Stimulated activated CD8-positive, alpha-beta memory T cell treated with anti-CD3 and anti-CD28 coated beads, Interleukin-15, amount 100 ng/mL, for 1 hour (primary cell): ENCODE measurements at places on chromosomes 12 and 14.

- no peak for DNase-seq
Observed at GRCh38 chr12:72274931-72275330, 2.8 kb downstream of the TRHDE start.

- no peak for DNase-seq
Observed at GRCh38 chr14:52883658-52884057, 67.2 kb downstream of the FERMT2 start.

- DNase-seq: no peak
Observed at GRCh38 chr14:102903248-102903888, 19.1 kb upstream of the AMN start.

DNA sequence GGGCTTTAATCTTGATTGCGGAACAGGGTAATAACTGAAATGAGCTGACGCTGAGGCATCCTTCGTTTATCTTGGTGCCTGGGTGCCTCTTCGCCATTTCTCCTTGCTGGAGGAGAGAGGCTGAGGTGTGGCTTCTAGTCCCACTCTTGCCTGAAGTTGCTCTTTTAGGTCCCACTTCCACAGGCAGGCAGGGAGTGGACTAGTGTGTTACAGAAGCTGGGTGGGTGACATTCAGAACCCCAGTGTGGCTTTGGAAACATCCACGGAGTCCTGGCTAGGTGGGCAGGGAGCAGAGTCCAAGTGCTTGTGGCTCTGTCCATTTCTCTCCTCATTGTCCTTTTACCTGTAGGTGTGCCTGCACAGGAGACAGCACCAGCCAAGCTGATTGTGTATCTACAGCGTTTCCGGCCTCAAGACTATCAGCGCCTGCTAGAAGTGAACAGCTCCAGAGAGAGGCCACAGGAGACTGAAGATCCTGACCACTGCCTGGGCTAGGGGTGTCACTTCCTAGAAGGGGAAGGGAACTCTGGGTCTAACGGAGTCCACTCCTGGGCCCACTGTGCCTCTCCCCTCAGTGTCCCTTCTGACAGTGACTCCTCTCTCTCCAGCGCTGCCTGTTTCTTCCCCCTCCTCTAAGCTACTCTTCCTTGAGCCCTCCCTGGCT is 2.4 kb downstream of the THTPA start:
- DNase-seq: no peak

- no peak for DNase-seq
Observed at GRCh38 chr12:128796439-128797118, 27.2 kb downstream of the SLC15A4 start.

DNA sequence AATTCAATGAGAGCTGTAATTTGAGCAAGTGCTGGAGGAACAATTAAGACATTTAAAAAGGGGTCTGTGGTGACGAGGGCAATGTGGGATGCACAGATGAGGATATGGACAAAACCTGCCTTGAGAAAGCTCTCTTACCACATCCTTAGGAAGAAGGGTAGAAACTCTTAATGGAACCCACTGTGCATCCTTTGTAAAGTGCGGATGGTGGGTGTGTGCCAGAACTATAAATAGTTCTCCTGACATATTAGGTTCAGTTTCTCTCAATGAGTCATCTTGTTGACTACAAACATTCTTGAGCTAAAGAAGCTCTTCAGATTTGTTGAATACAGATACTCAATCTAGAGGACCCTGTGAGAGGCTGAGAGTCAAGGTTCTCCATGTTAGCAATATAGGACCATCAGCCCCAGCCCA is 106.1 kb upstream of the ANO4 start:
- no peak for DNase-seq

DNA sequence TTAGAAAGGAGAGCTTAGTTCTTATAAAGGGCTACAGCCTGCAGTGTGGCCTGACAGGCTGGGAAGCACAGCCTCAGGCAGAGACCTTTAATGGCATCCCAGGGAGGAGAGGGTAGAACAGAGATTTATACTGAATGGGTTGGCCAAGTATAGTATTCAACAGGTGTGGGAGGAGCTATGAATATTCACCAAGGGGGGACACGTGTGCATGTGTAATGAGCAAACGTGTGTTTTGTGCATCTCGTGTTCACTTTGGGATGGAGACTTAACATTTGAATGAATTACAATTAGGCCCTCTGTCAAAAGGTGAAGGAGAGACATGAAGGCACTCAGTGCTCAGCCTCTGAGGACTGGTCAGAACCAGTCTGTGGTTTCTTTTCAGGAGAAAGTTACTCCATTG is 5.2 kb downstream of the TDP1 start:
- no peak for DNase-seq

GRCh38 chr14:104360501-104360900 is 219.1 kb upstream of the C14orf180 start:
- no peak for DNase-seq
